Activated CD4-positive, alpha-beta memory T cell treated with anti-CD3 and anti-CD28 coated beads, Interleukin-2, amount 10 ng/mL, durations not matched to agents 7 days and 5 days (primary cell): ENCODE measurements at places on chromosomes 12 and 14.

- peak; percentile 83 for DNase-seq
Measured at GRCh38 chr12:89225401-89225800, 126.9 kb downstream of the DUSP6 start.

- DNase-seq, result no peak
Measured at GRCh38 chr12:41970744-41971143, 173.9 kb downstream of the GXYLT1 start.

DNA sequence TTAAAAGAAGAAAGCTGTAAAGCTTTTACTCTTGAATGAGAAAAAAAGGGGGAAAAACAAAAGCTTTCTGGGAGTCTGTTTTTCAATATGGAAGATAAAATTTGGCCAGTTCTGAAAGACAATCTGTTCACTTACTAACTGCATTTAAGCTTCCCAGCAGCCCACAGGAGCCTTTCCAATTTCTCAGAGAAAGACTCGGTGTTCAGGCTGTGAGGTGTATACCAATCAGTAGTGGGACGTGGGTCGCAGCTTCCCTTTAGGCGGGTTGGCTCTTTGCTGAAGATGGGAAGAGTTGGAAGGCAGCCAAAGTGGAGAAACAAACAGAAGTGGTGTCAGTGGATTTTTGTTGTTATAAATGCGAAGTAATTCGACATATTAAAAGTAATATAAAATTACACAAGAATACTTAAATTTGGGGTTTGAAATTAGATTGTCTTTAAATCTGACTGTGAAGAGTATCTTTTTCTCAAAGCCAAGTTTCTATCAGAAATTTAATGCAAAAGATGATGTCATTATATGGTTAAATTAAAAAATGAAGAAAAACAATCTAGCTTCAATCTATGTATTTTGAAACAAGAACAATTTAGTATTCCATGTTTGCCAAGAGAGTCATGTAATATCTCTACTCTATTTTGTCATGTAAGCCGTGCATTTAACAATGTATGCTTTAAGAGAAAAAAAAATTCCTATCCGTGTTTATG, 590.2 kb upstream of the ATXN7L3B start:
- DNase-seq, result no peak

GRCh38 chr12:14261861-14262260, 103.6 kb upstream of the ATF7IP start:
- DNase-seq, result no peak

GRCh38 chr12:132161796-132162507, 17.7 kb downstream of the NOC4L start:
- no peak for DNase-seq

- no peak for DNase-seq
Measured at GRCh38 chr12:26810330-26810729, 22.7 kb downstream of the ITPR2 start.

- no peak for DNase-seq
Measured at GRCh38 chr12:114691763-114692185, 7.8 kb upstream of the TBX3 start.

DNA sequence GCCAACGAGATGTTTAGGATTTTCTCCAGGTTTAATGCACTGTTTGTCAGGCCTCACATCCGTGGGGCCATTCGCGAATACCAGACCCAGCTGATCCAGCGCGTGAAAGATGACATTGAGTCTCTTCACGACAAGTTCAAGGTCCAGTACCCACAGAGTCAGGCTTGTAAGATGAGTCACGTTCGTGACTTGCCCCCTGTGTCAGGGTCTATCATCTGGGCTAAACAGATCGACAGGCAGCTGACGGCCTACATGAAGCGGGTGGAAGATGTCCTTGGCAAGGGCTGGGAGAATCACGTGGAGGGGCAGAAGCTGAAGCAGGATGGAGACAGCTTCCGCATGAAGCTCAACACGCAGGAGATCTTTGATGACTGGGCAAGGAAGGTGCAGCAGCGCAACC, 21.6 kb downstream of the DYNC1H1 start:
- DNase-seq, result no peak

DNA sequence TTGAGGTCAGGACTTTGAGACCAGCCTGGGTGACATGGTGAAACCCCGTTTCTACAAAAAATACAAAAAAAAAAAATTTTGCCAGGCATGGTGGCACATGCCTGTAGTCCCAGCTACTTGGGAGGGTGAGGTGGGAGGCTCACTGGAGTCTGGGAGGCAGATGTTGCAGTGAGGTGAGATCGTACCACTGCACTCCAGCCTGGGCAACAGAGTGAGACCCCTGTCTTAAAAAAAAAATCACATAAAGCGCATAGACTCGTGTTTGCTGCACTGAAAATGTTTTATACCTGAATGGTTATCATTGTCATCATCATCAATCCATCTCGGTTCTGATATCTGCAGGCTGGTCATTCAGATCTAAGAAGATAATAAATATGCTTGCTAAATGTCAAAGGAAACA, 24.8 kb upstream of the VPS37B start:
- DNase-seq, result no peak

DNA sequence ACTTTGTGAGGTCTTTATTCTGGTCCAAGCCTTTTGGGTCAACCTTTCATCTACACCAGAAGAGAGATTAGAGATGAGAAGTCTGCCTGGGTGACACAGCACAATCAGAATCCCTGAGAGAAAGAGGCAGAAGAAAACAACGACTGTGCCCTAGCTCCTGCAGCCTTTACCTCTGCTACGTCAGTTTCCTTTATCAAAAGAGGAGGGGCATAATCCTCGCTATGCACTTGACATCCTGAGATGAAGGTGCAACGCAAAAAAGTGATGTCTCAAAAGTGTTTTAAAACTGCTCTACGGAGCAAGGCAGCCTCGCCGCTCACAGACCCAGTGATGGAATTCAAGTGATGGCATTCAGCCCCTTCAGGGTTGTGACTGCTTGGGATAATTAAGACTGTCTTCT, 21.7 kb downstream of the ZDHHC22 start:
- peak; percentile 25 for DNase-seq

DNA sequence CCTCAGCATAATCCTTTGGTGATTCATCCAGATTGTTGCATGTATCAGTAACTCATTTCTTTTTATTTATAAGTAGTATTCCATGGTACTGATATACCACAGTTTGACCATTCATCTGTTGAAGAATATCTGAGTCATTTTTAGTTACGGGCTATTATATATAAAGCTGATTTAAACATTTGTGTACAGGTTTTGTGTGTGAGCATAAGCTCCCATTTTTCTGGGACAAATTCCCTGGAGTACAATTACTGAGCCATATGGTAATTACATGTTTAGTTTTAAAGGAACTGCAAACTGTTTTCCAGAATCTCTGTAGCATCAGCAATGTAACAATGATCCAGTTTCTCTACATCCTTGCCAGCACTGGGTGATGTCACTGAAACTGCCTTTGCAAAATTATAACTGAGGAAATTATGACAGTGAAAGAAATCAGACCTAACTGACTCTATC, 236.2 kb upstream of the KRR1 start:
- DNase-seq, result no peak

- DNase-seq, result peak; percentile 62
Measured at GRCh38 chr12:31736472-31736871, 7.7 kb upstream of the AMN1 start.

GRCh38 chr14:74425525-74426201, 347 bp downstream of the SYNDIG1L start:
- peak; percentile 66 for DNase-seq

DNA sequence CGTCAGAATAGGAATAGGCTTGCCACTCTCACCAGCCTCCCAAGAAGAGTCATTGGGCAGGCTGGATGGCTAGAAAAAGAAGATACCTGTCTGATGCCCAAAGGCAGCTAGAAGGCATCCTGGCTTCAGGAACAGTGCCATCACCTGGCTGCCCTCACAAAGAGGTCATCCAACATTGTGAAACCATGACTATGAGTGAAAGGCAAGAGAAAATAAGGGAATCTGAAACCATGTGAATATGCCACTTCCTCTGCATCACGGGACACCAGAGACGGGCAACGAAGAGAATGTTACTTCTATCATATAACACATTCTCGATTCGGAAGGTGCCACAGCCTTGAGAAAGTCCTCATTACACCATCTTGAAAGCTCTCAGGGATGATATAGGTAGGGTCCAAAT, 182.0 kb downstream of the DAD1 start:
- no peak for DNase-seq

DNA sequence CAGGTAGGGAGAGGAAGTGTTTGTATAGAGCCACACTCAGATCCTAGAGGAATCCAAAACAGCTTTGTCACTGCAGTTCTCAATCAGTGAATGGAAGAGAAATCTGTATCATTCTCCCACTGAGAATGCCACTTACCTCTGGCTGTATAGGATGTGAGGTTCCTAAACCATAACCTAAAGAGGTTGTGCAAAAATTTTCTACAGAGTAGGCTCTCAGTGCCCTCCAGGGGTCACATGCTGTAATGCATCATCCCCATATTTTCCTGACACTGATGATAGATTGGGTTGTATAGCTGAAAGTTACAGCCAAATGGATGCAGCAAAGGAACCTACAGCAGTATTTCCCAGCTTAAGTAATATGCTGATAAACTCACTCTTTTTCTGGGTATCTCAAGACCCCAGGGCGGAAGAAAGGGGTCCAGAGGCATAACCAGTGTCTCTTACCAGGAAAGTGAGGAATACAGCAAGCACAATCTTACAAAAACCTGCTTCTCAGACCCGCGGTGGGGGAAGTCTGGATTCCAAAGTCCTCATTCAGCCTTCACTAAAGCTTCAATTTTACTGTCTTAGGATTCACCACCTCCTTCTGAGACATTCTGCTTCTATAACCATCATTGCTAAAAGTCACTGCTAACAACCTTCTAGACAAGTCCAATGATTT, 3.8 kb downstream of the BCDIN3D start:
- DNase-seq, result peak; percentile 42

- no peak for DNase-seq
Measured at GRCh38 chr12:14481201-14481600, 86.5 kb downstream of the PLBD1 start.

GRCh38 chr12:52151837-52152783, 39.7 kb downstream of the KRT80 start:
- DNase-seq, result peak; percentile 83

GRCh38 chr12:59425798-59426197, 170.0 kb upstream of the SLC16A7 start:
- DNase-seq, result no peak

- no peak for DNase-seq
Measured at GRCh38 chr14:72598306-72598705, 295.6 kb downstream of the DPF3 start.

DNA sequence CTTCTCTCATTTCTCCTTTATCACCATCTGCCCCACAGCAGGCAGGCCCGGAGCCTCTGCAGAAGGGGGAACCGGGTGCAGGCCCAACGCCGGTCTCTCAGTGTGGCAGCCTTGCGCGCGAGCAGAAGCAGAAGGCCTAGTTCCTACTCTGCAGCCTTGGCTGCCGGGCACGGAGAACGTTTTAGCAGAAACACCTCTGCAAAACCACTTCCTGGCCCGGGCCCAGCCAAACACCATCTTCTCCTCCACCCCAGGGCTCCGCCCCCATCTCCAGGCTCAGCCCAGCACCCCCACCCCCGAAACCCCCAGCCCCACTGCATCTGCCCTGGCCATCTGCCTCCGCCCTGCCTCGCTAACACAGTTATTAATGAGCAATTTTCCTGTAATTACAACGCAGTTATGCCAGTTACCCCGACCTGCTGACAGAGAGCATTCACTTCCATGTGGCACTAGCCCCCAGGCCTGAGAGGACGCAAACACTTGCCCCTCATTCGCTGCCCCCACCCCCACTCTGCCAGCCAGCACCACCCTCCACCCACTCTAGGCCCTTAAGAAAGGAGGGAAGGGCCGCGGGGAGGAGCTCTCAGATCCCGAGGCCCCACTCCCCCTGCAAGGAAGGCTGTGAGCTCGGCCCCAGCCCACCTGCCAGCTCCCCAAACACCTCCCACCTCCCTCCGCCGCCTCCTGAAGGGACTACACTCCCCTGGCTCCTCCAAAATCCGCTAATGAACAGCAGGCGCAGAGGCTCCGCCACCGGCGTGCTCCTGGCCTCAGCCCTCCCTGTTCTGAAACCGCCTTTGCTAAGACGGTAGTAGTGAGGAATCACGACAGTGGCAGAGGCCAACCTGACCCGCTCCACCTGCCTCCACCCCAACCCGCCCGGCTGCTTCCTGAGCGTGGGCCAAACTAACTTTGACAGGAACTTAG, 44.7 kb upstream of the FBRSL1 start:
- DNase-seq, result peak; percentile 88

DNA sequence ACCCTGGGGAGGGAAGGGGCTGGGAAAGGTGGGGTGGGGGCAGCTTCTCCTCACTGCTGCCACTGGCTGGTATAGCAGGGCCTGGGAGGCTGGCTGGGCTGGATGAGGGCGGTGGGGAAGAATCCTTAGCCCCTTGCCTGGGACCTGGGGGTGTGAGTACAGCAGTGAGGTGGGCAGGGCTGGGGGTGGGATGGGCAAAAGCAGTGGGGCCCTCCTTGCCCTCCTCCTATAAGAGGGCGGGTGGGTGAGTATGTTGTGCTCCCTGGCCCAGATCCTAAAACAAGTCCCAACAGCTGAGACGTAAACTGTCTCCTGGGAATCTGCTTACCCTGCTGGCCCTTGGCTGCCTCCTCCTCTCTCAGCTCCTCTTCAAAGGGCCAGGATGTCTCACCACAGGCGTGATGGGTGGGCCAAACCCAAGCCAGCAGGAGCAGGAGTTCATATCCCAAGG, 2.2 kb downstream of the NCKAP5L start:
- no peak for DNase-seq

GRCh38 chr12:115752913-115753726, 524.4 kb downstream of the MED13L start:
- DNase-seq, result no peak

GRCh38 chr12:83015390-83016217, 328.9 kb downstream of the TMTC2 start:
- DNase-seq, result no peak

DNA sequence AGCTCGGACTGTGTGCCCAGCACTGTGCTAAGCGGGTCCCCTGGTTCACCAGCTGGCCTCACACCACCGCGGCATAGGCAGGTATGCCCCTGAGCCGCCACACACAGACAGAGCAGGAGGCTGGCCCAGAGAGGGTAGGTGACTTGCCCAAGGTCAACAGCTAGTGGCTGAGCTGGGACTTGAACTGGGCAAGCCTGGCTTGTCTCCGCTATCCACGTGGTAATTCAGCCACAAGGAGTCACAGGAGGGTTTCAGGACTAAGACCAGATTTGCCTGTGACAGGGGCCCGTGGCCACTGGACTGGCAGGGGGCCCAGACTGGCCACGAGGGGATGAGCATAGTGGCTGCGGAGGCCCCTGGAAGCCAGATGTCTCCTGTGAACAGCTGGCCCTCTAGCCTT, 47.7 kb downstream of the NCOR2 start:
- DNase-seq, result no peak

DNA sequence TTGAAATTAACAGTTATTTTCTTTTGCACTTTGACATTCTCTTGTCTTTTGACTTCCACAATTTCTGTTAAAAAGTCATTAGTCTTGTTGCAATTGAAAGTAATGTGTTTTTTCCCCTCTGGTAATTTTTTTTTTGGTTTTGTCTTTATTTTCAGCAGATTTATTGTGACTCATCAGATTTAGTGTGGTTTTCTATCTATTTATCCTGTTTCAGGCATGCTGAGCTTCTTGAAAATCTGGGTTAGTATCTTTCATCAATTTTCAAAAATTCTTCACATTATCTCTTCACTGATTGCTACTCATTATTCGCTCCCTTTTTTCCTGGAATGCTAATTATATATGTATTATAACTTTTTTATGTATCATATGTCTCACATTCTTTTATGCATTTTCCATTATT, 15.3 kb upstream of the NTF3 start:
- no peak for DNase-seq

GRCh38 chr12:130514149-130514551, 176.5 kb downstream of the PIWIL1 start:
- DNase-seq, result no peak

GRCh38 chr12:88057994-88058718, 29.0 kb upstream of the C12orf50 start:
- DNase-seq, result no peak
